ENCODE measurements at places on chromosomes 3 and 15. TPM values are rescaled to one million over a fixed set of nuclear protein-coding genes. Genes with fewer than 3 reads are reported as not detected.

LRRC31 gene
- total RNA-seq = not detected

SEMA3G gene
- total RNA-seq = 0.13 TPM

IL17RE gene
- total RNA-seq = 1.3 TPM

HIGD2B gene
- not detected for total RNA-seq

SYNPR gene
- not detected for total RNA-seq

GOLGA6A gene
- total RNA-seq = not detected

TNK2 gene
- 110 TPM for total RNA-seq

TMEM39A gene
- 30.5 TPM for total RNA-seq

CYP1A1 gene
- 4.8 TPM for total RNA-seq

PLAAT1 gene
- total RNA-seq = not detected

TUSC7 gene
- not detected for total RNA-seq

SERPINI2 gene
- total RNA-seq = not detected

MORC1 gene
- total RNA-seq = not detected

LRRC57 gene
- total RNA-seq = 30.4 TPM

CYP8B1 gene
- total RNA-seq = not detected

VEPH1 gene
- not detected for total RNA-seq

CPN2 gene
- not detected for total RNA-seq

CHRM5 gene
- not detected for total RNA-seq

LRRC49 gene
- not detected for total RNA-seq

CCR3 gene
- 0.37 TPM for total RNA-seq

FSD2 gene
- total RNA-seq = not detected

MST1R gene
- total RNA-seq = 3.9 TPM

PRR23E gene
- not detected for total RNA-seq

TMEM266 gene
- total RNA-seq = not detected

TLR9 gene
- total RNA-seq = 0.79 TPM

TWF2 gene
- 154 TPM for total RNA-seq

IL17RB gene
- total RNA-seq = 0.31 TPM

GXYLT2 gene
- not detected for total RNA-seq

ARHGEF26 gene
- 0.08 TPM for total RNA-seq
